ENCODE measurements at places on chromosomes 12 and 14.

- no peak for DNase-seq
Observed at GRCh38 chr12:2443776-2444175, 351.0 kb upstream of the FKBP4 start.

GRCh38 chr12:3019005-3019680 is 58.0 kb upstream of the TSPAN9 start:
- no peak for DNase-seq

GRCh38 chr14:98580131-98580678 is 691.8 kb downstream of the BCL11B start:
- no peak for DNase-seq

- DNase-seq, result no peak
Observed at GRCh38 chr12:52227606-52228166, 5.4 kb upstream of the KRT7 start.

GRCh38 chr12:101039848-101040531 is 170.0 kb downstream of the SLC5A8 start:
- no peak for DNase-seq

DNA sequence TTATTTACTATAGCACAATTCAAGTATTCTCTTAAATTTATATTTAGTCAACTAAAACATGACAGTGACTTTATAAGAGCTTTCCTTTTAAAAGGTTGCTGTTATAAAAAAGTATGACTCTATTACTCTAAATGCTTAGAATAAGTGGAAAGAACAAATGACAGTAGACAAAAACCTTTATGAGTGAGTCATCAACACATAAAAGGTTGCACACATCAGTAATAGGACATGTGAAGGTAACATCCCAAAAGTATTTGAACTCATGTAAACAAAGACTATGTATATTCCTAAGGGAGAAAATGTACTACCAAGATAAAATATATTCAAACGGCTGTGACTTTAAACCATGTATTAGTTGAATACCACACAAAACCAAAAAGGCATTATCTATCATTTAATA is 98.8 kb downstream of the PAWR start:
- no peak for DNase-seq

DNA sequence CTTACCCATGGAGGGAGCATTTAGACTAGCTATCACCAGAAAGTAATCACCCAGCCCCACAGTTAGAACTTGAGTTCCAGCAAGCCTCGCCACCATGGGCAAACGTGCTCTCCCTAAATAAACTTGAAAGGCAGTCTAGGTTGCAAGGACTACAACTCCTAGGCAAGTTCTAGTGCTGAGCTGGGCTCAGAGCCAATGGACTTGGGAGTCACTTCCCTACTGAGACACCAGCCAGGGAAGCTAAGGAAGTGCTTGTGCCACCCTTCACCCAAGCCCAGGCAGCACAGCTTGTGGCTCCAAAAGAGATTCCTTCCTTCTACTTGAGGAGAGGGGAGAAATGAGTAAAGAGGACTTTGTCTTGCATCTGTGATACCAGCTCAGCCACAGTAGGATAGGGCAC is 57.9 kb downstream of the SLCO1A2 start:
- DNase-seq, result no peak

- DNase-seq, result no peak
Observed at GRCh38 chr12:47940773-47941474, 22.5 kb upstream of the TMEM106C start.

DNA sequence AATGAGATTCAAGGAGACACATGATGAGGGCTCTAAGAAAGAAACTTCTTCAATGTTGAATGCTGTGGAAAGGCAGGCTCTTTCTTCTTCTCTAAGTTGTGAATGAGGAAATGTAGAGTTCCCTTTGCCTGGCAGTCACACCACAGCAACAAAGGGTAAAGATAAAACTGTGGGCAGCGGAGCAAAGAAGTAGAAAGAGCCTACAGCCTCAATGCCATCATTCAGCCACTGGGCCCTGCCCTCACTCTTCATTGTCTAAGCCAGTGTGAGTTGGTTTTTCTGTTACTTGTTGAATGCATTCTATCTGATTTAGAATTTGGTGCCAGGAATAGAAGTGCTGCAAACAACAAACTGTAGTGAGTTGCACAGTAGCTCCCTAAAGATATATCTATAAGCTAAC is 12.2 kb downstream of the SDR9C7 start:
- no peak for DNase-seq

- DNase-seq, result no peak
Observed at GRCh38 chr12:128381541-128381940, 114.6 kb downstream of the TMEM132C start.
